ENCODE measurements at places on chromosomes 12 and 14. TPM values are rescaled to one million over a fixed set of nuclear protein-coding genes. Genes with fewer than 3 reads are reported as not detected.

Gene MYBPC1
- total RNA-seq = not detected

- DNase-seq = no peak
These were observed 118.4 kb upstream of the FZD10 start for GRCh38 chr12:130043685-130044406.

DNA sequence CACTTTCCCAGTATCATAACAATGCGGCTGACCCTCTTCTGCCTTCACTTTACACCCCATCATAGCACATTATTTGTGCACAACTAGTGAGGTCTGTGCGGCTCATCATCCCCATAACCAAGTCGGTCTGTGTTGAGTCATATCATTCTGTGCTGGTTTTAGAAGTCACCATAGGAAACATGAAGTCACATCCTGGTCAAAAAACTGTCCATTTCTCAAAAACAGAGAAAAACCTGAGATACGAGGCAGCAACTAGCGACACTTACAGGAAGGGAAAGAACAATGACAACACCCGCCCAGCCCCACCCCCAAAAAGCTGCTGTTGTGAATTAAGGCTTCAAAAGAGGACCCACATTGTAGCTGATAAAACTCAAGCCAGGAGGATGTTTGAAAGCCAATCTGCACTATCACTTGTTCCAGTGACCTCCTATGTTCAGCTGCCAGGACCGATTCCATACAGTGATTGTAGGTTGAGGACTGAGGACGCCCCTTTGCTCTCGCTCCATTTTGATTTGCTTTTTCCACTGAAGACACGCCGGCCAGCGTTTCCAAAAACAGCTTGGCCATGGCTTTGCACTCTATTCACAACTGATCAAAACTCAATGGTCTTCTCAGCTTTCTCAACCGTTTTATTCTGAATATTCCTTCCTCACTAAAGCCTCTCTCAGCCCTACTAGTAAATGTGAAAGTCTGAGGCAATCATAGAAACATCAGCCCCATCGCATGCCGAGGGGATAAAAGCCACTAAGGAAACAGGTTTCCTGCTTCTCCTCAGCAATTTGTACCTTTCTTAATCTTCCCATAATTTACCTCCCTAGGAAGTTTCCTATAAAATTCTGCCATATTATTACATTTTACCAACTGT is 87.5 kb downstream of the DUSP16 start:
- DNase-seq = no peak

DNA sequence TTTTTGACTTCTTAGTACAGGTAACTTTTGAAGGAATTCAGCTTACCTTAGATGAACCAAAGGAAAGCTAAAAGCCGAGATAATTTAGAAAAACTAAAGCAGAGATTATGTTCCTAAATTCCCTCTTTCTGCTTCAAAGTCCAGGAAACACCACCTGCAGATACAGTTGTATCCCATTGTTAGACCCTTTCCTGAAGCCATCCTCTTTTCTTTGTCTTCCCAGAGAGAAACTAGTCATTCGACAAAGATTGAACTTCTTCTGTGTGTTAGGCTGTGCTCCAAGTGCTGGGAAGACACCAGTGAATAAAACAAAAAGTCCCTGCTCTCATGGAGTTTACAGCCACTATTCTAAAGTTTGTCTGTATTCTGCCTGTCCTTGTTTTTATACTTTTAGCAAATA is 29.3 kb downstream of the PPM1A start:
- DNase-seq = no peak

- no peak for DNase-seq
These were observed 34.2 kb downstream of the NCKAP5L start for GRCh38 chr12:49794021-49794420.

Gene ZFP36L1
- 462 TPM for total RNA-seq

DNA sequence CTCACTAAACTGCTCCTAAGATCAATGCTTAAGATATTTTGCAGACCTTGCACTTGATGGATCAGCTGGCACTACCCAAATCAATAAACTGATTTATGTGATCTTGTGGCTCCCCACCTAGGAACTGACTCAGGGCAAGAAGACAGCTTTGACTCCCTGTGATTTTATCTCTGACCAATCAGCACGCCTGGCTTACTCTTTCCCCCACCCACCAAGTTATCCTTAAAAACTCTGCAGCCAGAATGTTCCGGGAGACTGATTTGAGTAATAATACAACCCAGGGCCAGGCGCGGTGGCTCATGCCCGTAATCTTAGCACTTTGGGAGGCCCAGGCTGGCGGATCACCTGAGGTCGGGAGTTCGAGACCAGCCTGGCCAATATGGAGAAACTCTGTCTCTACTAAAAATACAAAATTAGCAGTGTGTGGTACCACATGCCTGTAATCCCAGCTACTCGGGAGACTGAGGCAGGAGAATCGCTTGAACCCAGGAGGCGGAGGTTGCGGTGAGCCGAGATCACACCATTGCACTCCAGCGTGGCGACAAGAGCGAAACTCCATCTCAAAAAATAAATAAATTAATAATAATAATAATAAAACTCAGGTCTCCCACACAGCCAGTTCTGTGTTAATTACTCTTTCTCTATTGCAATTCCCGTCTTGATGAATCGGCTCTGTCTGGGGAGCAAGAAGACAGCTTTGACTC is 12.0 kb downstream of the MORN3 start:
- no peak for DNase-seq

DNA sequence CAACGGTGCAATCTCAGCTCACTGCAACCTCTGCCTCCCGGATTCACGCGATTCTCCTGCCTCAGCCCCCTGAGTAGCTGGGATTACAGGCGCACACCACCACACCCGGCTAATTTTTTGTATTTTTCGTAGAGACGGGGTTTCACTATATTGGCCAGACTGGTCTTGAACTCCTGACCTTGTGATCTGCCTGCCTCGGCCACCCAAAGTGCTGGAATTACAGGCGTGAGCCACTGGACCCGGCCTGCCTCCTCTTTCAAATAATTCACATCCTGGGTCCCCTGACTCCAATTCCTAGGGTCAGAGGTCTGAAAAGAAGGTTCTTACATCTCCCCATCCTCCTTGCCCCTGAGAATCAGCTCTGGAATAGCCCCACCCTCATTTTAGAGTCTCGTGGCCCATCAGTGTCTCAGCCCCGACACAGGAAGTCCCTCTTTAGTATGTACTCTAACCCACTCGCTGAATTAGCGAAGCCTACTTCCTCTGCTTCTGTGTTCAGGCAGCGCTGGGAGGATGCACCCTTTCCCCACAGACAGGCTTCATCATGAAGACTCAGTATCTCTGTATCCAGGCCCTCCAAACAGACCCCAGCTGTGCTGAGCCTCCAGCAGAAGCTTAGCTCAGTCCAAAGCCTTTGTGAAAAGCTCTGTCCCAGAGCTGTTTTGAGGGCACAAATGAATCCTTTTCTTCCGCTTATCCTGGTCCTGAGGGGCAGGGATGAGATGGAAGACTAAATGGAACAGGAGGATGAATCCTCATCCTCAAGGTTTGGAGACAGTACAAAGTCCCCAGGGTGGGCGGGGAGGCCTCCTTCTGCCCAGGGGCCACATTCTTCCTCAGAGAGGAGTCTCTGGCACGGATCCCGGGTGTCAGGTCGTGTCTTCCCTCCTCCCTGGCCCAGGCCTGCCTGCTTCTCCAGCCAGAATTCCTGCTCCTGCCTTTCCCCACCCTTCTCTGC is 3.5 kb downstream of the LPAR5 start:
- no peak for DNase-seq

GRCh38 chr12:66860752-66861750 is 182.2 kb upstream of the GRIP1 start:
- peak; percentile 53 for DNase-seq

DNA sequence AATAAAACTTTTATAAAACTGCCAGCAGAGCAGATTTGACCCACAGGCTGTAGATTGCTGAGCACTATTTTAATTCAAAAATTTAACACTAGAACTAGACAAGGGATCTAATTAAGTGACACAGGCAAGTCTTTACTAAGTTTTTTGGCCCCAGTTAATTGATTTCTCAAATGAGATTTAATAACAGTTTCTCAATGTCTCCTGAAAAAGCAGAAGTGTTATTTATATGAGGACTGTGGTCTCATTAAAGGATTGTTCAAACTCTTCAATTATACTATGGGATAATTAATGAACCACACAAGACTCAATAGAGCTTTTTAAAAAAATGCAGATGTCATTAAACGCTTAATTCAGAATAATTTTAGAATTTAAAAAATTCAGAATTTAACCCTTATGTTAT is 1.9 kb downstream of the HEATR5A start:
- DNase-seq = no peak

Gene SVOP
- not detected for total RNA-seq
